Activated gamma-delta T cell treated with anti-CD3 and anti-CD28 coated beads, Interleukin-2, amount 50 U/mL, for 16 hours (primary cell): ENCODE measurements at places on chromosomes 1 and 21.

DNA sequence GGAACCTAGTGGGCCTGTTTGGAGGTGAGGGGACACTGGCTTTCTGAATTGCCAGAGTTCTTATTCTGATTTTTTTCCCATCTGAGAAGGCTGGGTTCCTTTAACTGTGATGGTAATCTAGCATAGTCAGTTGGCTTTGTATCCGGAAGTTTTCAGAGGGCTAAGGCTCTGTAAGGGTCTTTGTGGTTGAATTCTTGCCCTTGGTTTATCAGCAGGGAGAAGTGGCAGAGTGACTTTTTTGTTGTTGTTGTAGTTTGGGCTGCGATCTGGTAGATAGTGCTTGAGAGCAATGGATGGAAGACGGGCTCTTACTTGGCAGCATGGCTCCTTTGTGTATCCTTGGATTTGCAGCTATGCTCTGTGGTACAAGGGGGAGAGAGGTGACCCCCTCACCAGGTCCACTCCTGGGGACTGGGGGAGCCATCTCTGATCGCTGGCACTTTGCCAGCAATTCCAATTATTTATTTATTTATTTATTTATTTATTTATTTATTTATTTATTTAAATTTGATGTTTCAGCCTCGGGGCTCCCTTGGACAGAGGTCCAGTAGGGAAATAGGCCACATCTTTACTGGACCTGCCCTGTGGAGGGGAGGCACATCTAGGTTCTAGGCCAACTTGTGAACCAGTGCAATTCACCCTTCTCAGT is 18.5 kb downstream of the TCP10L start:
- no peak for DNase-seq

- DNase-seq, result no peak
These were observed 73.3 kb downstream of the MRPL37 start for GRCh38 chr1:54273092-54273794.

GRCh38 chr1:60171801-60172200 is 98.2 kb upstream of the C1orf87 start:
- DNase-seq, result no peak

DNA sequence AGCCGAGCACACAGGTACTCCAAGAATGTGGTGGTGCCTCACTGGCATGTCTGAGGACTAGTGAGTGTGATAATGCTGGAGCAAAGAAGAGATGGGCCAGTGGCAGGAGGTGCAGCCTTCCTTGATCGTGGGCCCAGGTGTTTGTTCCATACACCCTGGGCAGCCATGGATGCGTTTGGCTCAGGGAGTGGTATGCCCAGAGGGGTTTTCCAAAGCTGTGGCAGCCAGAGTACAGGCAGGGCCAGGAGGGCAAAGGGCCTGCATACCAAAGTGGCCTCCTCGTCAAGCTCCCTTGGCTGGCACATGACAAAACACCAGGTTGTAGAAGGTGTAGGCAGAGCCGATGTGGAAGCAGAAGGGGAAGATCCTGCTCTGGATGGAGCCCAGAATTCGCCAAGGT is 19.0 kb downstream of the PARS2 start:
- no peak for DNase-seq

- DNase-seq, result no peak
These were observed 126.9 kb upstream of the TMPRSS2 start for GRCh38 chr21:41634858-41635257.
